ENCODE measurements at places on chromosomes 1 and 21.

DNA sequence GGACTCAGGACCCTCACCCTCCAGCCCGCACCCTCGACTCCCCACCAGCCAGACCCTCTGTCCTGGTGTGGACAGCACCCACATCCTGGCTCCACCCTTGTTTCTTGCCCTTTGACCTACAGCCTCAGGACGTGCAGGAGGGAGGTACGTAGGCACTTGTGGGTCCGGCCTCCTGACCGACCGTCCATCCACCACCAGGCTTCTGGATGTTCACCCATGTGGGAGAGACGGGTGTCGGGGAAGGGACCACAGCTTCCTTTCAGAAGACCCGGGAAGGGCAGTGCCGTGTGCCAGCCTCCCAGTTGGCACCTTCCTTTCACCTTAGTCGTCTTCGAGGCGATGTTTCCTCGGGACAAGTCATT is 61.4 kb downstream of the PRKCZ start:
- DNase-seq, result no peak

DNA sequence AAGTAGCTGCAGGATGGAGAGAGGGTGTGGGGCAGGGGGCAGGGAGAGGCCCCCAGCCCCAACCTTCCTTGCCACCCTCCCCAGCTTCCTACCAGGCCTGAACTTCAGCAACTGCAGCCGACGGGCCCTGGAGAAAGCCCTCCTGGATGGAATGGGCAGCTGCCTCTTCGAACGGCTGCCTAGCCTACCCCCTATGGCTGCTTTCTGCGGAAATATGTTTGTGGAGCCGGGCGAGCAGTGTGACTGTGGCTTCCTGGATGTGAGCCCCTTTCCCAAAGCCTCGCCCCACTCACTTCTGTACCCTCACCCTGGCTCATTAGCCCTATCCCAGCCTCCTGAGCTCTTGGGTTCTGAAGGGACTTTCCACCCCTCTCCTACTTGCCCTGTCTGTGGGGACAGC is 6.0 kb downstream of the ADAM15 start:
- DNase-seq, result no peak

- no peak for DNase-seq
Observed at GRCh38 chr1:11448373-11449099, 30.4 kb upstream of the DISP3 start.

GRCh38 chr1:164699815-164700491 is 141.0 kb downstream of the PBX1 start:
- no peak for DNase-seq

- DNase-seq, result no peak
Observed at GRCh38 chr1:113401067-113401466, 10.8 kb downstream of the MAGI3 start.

GRCh38 chr1:41539999-41540398 is 55.5 kb upstream of the EDN2 start:
- DNase-seq, result no peak

- DNase-seq, result peak; percentile 65
Observed at GRCh38 chr1:36342426-36343185, 19.2 kb upstream of the EVA1B start.

- DNase-seq, result no peak
Observed at GRCh38 chr21:43355266-43355924, 71.5 kb downstream of the SIK1 start.

- no peak for DNase-seq
Observed at GRCh38 chr1:39733161-39733560, 5.5 kb upstream of the PPIE start.

DNA sequence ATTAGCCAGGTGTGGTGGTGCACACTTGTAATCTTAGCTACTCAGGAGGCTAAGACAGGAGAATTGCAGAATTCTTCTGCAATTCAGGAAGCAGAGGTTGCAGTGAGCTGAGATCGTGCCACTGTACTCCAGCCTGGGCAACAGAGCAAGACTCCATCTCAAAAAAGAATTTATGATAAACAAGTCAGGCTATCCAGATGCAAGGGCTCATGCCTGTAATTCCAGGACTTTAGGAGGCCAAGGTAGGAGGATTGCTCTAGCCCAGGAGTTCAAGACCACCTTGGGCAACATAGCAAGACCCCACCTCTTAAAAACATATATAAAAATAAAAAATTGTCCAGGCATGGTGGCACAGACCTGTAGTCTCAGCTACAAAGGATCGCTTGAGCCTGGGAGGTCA is 10.5 kb upstream of the CBR3 start:
- DNase-seq, result no peak

- no peak for DNase-seq
Observed at GRCh38 chr1:25062621-25063255, 132.7 kb upstream of the RUNX3 start.

DNA sequence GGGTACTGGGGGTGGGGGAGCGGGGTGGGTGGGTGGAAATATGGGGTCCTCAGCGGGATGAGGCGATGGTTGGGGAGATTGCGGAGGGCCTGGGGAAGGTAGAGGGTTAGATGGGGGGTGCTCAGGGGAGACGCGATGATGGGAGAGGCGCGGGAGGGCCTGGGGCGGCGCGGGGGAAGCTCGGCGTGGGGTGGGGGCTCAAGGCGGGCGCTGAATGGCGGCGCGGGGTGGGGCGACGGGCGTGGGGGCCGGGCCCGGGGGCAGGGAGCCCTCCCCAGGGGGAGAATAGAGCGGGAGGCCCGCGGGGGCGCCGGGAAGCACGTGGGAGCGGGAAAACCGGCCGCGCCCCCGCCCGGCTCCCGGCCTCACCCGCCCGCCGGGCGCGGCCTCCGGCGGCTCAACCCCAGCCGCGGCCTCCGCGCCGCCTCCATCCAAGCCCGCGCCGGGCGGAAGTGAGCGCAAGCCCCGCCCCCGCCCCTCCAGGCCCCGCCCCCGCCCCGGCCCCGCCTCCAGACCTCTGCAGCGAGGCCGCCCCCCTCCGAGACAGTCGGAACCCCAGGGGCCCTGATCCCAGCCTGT is at the start of gene FAAP20:
Gene FAAP20 (minus strand): TSS at position 454 of the 579 bp plus-strand sequence. CDS start 23 bp downstream, at position 431.
- DNase-seq, result peak; percentile 74

GRCh38 chr1:206911064-206911663 is 10.6 kb downstream of the FCMR start:
- DNase-seq, result no peak

DNA sequence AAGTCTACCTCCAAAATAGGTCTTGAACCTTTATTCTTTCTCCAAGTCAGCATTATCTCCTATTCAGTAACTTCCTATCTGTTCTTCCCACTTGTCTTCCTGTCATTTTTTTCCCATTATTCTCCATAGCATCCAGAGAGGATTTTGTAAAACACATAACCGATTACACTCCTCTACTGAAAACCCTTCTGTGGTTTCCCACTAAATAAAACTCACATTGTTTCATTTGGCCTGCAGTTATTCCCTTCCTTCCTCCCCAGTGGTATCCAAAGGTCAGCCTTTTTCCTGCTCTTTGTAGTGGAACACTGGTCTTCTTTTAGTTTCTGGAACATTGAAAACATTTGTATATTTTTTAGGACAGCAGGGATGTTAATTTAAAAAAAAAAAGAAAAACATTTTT is 266.0 kb downstream of the GPR52 start:
- DNase-seq, result no peak

- DNase-seq, result no peak
Observed at GRCh38 chr1:3745590-3746381, 6.5 kb upstream of the CCDC27 start.

DNA sequence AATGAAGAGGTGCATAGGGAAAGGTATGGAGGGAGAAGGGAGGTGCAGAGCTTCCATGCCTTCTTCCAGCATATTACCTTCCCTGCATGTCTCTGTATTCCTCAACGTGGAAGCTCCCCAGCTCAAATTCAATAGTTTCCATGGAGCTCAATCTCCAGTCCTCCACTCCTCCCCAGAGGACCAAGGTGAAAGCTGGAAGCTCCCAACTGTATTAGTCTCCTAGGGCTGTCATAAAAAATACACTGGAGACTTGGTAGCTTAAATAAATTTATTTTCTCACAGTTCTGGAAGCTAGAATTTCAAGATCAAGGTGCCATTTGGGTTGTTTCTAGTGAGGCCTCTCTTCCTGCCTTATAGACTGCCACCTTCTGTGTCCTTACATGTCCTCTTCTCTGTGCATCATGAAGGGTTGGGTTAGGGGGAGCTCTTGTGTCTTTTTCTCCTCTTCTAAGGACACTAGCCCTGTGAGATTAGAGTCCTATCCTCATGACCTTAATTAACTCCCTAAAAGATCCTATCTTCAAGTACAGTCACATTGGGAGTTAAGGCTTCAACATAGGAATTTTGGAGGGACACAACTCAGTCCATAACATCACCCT is 21.9 kb upstream of the RABGGTB start:
- DNase-seq, result no peak

DNA sequence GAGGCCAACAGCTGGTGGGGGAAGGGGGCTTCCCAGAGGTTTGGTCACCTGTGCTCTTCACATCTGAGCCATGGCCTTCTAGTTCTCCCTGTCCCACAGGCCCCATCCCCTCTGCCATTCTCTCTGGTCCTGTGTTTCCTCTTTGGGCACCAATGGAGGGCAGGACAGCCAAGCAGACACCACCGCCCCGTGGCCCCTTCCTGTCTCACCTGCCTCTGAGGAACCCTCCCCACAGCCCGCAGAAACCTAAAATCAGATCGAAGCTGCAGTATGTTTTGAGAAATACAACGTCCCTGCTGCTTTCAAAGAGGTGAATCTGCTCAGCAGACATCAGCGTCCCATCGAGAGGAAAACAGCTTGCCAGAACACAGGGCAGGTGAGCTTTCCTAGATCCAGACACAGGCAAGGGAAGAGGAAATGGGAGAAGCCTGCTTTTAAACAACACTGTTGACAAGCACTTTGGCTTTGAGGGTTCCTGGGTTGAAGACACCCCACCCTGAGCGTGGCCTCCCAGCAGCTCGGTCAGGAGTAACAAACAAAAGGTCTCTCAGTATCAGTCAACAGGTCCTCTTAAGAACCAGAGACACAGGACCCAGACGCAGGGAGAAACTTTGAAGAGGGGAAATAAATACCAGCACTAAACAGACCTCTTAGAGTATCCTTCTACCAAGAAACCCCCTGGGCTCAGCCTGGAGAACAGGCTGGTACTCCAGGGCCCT is 2.3 kb downstream of the PANK4 start:
- DNase-seq, result no peak

GRCh38 chr1:185568155-185569123 is 165.8 kb upstream of the HMCN1 start:
- no peak for DNase-seq

DNA sequence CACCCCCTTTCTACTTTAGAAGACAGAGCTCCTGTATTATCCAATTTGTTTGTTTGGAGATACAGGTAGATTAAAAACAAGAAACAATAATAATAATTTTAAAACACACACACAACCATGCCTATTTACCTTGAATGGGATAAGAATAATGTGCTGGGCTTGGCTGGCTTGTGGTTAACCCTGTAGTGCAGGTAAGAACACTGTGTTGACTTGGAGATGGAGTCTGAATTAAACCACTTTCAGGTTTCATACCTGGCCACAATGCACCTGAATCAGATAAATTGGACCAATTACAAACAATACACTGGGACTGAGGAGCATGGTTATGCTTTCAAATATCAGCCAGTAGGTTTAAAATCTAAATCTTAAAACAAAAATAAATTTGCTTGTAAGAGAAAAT is 60.8 kb downstream of the EYA3 start:
- no peak for DNase-seq

- no peak for DNase-seq
Observed at GRCh38 chr1:21932127-21932526, 5.0 kb downstream of the HSPG2 start.

GRCh38 chr1:85404408-85404807 is 60.6 kb downstream of the DDAH1 start:
- DNase-seq, result no peak

- DNase-seq, result no peak
Observed at GRCh38 chr1:113998361-113998760, 19.1 kb downstream of the OLFML3 start.

DNA sequence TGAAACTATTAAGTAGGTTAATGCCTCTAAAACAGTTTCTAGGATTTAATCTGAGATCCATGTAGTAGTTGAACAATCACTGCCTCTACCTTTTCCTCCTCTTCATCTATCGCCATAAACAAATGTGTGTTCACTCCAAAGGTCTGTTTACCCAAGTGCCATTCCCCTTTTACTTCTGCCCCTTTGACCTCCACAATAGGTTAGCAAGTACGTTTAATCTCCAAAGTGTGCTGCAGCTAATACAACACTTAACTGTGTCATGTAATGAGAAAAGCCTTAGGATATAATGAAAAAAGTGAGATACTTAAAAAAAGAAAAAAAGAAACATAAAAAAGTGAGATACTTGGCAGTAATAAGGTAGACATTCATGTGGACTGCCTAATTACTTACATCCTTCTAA is 28.2 kb downstream of the GPBP1L1 start:
- DNase-seq, result no peak

GRCh38 chr1:5504364-5504740 is 487.9 kb downstream of the NPHP4 start:
- DNase-seq, result no peak

DNA sequence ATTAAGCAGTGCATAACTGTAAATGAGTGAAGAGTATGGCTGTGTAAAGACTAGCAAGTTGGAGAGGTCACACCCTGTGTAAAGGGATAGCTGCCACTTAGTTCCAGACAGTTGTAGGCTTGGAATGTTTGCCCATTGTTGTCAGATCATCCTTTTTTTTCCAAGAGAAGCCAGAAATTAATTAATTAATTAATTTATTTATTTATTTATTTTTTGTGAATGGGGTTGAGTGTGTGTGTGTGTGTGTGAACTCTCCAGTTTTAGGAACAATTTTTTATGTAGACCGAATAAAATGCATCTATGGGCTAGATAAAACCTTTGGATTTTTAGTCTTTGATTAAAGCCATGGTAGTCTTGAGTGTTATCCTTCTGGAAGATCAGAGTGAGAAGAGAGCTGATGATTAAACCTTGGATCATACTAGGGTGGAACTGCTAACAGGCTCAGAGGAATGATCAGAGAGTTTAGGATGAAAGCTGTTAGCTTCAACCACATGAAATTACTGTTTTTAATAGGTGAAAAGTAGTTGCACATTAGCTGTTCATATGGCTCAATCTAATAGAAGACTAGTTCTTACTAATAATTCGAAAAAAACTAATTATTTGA is 58.4 kb downstream of the OSBPL9 start:
- DNase-seq, result no peak

DNA sequence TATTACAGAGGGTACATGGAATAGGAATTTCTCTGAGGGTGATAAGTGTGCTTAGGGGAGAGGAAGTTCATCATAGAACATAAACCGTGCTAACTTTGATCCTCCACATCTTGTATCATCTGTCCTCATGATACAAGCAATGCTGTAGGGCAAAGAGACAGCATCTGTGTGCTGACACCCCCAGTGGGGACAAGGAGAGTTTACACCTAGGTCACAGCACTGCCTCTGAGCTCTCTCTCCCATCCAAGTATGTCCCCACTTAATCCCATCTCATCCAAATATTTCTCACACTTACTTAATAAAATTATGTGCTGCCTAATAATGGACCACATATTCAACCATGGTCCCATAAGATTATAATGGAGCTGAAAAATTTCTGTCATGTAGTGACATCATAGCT is 4.3 kb upstream of the TEDDM1 start:
- no peak for DNase-seq

Measured in stimulated activated naive CD8-positive, alpha-beta T cell treated with anti-CD3 and anti-CD28 coated beads, Interleukin-15, Interleukin-2, amounts not matched to agents 100 U/mL and 50 U/mL, for 24 hours (primary cell).